ENCODE measurements at places on chromosomes 4 and X.
A peak's percentile ranks its signal among the peaks of the same experiment; 100 is the strongest.

DNA sequence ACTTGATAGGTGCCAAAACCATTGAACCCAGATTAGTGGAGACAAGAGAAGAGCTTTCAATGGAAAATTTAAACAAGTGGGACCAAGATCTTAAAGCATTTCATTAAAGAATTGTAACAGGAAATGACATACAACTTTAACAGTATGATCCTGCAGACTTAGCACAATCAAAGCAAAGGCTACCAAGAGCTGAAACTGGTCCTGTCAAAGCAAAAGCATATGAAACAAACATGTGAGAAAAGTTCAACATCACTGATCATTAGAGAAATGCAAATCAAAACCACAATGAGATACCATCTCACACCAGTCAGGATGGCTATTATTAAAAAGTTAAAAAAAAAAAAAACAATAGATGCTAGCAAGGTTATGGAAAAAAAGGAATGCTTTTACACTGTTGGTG is 425.6 kb downstream of the IL1RAPL1 start:
- DNase-seq = no peak

DNA sequence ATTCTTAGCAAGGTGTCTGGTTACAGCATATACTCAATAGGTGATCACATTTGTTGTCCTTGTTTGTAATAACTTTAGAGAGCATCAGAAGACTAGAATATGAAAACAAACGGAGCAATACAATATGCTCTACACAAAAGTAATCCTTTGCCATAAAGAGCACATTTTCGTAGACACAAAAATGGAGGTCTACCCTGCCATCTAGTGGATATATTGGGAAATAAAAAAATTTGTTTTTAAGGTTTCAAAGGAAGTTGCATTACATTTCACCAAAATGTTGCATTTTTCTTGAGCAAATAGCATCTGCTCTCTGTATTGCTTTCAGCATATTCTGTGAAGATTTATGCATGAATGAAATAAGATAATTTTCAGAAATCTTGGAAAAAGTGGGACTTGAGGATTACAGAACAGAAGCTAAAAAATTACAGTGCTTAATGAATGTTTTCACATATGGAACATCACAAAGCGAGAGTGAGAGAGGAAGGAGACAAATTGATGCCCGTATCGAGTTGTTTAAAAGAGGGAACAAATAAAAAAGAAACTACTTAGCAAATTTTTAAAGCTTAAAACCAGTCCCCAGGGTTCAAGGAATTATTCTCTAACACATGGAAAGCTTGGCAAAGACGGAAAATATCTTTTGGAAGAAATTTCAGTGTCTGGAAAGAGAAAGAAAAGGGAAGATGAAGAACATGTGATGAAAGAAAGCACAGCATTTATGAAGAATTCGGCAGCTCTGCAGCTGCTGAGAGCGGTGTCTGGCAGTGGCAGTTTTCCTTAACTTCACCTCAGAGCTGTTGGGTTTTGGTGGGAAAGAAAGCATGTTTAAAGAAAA is 390.1 kb downstream of the ANKRD50 start:
- peak; percentile 54 for DNase-seq

GRCh38 chr4:20196476-20196875 is 55.2 kb upstream of the SLIT2 start:
- no peak for DNase-seq

DNA sequence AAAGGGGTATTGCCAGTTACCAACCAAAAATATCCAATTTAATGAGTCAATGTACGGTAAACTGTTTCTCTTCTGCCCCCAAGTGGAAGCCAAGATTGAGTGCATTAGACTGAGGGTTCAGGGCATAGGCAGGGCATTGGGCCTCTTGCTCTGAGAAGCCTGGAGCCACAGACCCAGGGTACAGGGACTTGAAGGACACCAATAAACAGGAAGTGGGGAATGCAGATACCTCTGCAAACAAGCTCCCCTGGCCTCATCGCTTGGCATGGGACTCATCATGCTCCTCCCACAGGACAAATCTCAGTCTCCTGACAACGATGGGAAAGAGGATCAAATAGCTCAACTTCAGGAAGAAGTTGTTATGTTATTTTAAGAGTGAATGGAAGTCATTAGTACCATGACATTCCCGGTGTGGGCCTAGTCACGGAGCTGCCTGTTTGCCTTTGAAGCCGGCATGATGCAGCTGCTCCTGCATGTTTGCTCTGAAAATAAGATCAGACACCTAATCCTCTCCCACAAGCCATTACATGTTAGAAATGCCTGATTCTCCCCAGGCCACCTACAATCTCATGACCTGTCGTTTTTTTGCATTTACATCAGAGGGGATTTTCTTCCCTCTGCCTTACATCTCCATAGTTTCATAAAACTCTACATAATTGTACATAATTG is 224.2 kb downstream of the RCHY1 start:
- DNase-seq = peak; percentile 81

GRCh38 chr4:138405466-138405891 is 163.3 kb upstream of the SLC7A11 start:
- no peak for DNase-seq

DNA sequence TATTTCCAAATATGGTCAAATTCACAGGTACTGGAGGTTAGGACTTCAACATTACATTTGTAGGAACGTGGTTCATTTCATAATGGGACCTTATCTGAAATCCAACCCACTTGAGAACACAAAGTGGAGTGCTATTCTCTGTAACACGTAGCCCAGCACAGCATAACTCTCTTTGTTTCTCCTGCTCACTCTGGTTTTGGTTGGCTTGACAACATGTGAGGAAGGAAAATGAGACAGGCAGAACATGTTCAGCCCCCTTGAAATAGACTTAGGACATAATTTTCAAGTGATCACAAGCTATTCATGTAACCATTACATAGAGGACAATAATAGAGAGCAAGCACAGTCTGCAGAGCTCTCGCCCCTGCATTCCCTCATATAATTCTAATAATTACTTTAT is 115.1 kb upstream of the SMIM10 start:
- no peak for DNase-seq

GRCh38 chr4:83779103-83780052 is 243.5 kb downstream of the GPAT3 start:
- DNase-seq = no peak

- DNase-seq = no peak
These were observed 146.6 kb downstream of the PPA2 start for GRCh38 chr4:105327222-105327621.

GRCh38 chr4:42914937-42915336 is 22.4 kb downstream of the GRXCR1 start:
- no peak for DNase-seq

GRCh38 chr4:25550376-25551030 is 105.1 kb upstream of the SLC34A2 start:
- no peak for DNase-seq

DNA sequence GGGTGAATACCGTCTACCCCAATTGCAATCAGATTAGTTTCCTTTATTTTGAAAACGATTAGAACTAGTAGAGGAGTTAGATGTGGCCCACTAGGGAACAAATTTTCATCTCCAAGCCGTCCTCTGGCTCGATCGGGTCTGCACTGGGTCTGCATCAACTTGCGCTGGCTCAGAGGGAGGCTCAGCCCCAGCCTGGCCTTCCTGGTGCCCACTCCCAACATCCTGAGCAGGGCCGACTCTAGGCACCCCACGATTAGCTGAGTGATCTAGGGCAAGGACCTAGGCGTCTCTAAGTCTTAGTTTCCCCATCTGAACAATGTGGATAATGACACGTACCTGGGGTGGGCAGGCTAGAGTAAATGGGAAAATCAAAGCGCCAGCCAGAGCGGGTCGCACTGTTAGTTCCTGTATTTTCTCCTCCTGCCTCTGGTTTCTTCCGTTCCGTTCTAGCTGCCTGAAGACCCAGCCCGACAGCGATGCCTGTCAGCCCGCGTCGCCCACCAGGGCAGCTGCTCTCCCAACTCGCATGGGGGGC is 7.7 kb upstream of the HAND2 start:
- DNase-seq = peak; percentile 54

- DNase-seq = no peak
These were observed 26.5 kb downstream of the BOD1L1 start for GRCh38 chr4:13601048-13601447.

GRCh38 chr4:119068529-119068962 is 67.1 kb upstream of the MYOZ2 start:
- DNase-seq = peak; percentile 43

DNA sequence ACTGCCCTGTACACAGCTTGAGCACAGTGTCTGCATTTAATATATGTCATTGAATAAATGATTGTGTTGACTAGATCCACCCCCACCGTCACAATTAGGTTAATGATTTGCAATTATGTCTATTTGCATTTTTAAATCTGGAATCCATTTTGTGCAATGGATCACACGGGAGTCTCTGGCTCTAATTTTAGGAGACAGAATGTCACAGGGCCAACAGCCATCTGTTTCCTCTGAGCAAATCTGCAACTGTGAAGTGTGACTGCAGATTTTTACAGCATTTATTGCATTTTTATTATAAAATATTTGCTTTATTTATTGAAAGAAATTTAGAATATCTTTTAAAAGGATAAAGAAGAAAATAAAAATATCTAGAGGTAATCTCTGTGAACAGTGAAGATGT is 316.8 kb downstream of the HS3ST1 start:
- DNase-seq = no peak

- no peak for DNase-seq
These were observed 257.3 kb upstream of the NEIL3 start for GRCh38 chr4:177052211-177052934.

- DNase-seq = no peak
These were observed 28.4 kb downstream of the PLS3 start for GRCh38 chrX:115589419-115589818.

GRCh38 chrX:148784856-148785255 is 284.4 kb downstream of the AFF2 start:
- peak; percentile 16 for DNase-seq
